ENCODE measurements at places on chromosomes 5 and 9. TPM values are rescaled to one million over a fixed set of nuclear protein-coding genes. Genes with fewer than 3 reads are reported as not detected.

The AGXT2 gene
- not detected for total RNA-seq

The RALGDS gene
- total RNA-seq: 26.0 TPM

The C5orf52 gene
- total RNA-seq: not detected

The PTPN3 gene
- total RNA-seq: 3.1 TPM

The CCNI2 gene
- not detected for total RNA-seq

The MIER3 gene
- 14.3 TPM for total RNA-seq

The IER5L gene
- 5.1 TPM for total RNA-seq

The TLX3 gene
- total RNA-seq: not detected

The DCTN3 gene
- 41.4 TPM for total RNA-seq

The NACC2 gene
- total RNA-seq: 19.4 TPM

The ZBTB43 gene
- 13.6 TPM for total RNA-seq

The IPO11 gene
- 37.2 TPM for total RNA-seq

The PDLIM4 gene
- 9.3 TPM for total RNA-seq

The TAF1L gene
- 0.17 TPM for total RNA-seq

The ORM2 gene
- total RNA-seq: not detected

The GLT6D1 gene
- not detected for total RNA-seq

The NUP155 gene
- 28.5 TPM for total RNA-seq

The WDR31 gene
- 1.4 TPM for total RNA-seq

The SLC34A3 gene
- total RNA-seq: not detected

The PGM5 gene
- 17.8 TPM for total RNA-seq

The ESM1 gene
- total RNA-seq: not detected

The ALDH1A1 gene
- total RNA-seq: 121 TPM

The BAAT gene
- total RNA-seq: not detected

The NNT gene
- 93.8 TPM for total RNA-seq

The MEGF10 gene
- 0.16 TPM for total RNA-seq

The NUTM2F gene
- total RNA-seq: not detected

The RORB gene
- total RNA-seq: 0.51 TPM

The HMMR gene
- 0.33 TPM for total RNA-seq

The SYNPO gene
- total RNA-seq: 24.3 TPM

The PDE6A gene
- not detected for total RNA-seq

The MYMK gene
- total RNA-seq: not detected

The TOR2A gene
- 6.2 TPM for total RNA-seq

The OMD gene
- 35.0 TPM for total RNA-seq

The CCDC152 gene
- total RNA-seq: 1.2 TPM

The SMARCA2 gene
- total RNA-seq: 168 TPM

The CDC20B gene
- total RNA-seq: not detected

The AGPAT2 gene
- 474 TPM for total RNA-seq

The C5orf34 gene
- total RNA-seq: not detected

The CAMK2A gene
- not detected for total RNA-seq

The PHF24 gene
- total RNA-seq: not detected

The NKD2 gene
- not detected for total RNA-seq

The PCDHA1 gene
- not detected for total RNA-seq

The AIF1L gene
- total RNA-seq: 27.6 TPM

The TAF11L10 gene
- total RNA-seq: not detected

The FEM1C gene
- total RNA-seq: 24.3 TPM

The RELL2 gene
- 1.9 TPM for total RNA-seq

The IL3 gene
- total RNA-seq: not detected

The LEAP2 gene
- 1.1 TPM for total RNA-seq

The NSMF gene
- 27.7 TPM for total RNA-seq

The AKNA gene
- 25.3 TPM for total RNA-seq

The TMEM174 gene
- not detected for total RNA-seq

The FBP2 gene
- total RNA-seq: not detected

The TYRP1 gene
- total RNA-seq: 0.17 TPM

The DBH gene
- total RNA-seq: not detected

The ABCA1 gene
- total RNA-seq: 126 TPM

The PCDHB4 gene
- 7.0 TPM for total RNA-seq

The EQTN gene
- 1.1 TPM for total RNA-seq

The PCDHA5 gene
- 0.57 TPM for total RNA-seq

The EFCAB9 gene
- not detected for total RNA-seq

The STPG3 gene
- not detected for total RNA-seq
